ENCODE measurements at places on chromosomes 6 and 20. TPM values are rescaled to one million over a fixed set of nuclear protein-coding genes. Genes with fewer than 3 reads are reported as not detected.

Gene TNF
- total RNA-seq: not detected

Gene GSTA3
- not detected for total RNA-seq

Gene SLC25A27
- 9.4 TPM for total RNA-seq

Gene JPH2
- 2.2 TPM for total RNA-seq

Gene MCHR2
- total RNA-seq: not detected

Gene TCP11
- 0.72 TPM for total RNA-seq

Gene VNN1
- not detected for total RNA-seq

Gene MRPL18
- total RNA-seq: 53.9 TPM

Gene PPP1R14C
- total RNA-seq: 3.6 TPM

Gene STK38
- total RNA-seq: 48.1 TPM

Gene C6orf58
- total RNA-seq: not detected

Measured in osteoblast (primary cell).